ELR (cell line): ENCODE measurements at places on chromosomes 13 and 19.

GRCh38 chr13:70985371-70985770 is 877.1 kb upstream of the KLHL1 start:
- DNase-seq, result no peak

GRCh38 chr13:63731896-63732295 is 2316.2 kb upstream of the PCDH20 start:
- no peak for DNase-seq

GRCh38 chr13:113981611-113982295 is 7.9 kb upstream of the C13orf46 start:
- DNase-seq, result no peak

DNA sequence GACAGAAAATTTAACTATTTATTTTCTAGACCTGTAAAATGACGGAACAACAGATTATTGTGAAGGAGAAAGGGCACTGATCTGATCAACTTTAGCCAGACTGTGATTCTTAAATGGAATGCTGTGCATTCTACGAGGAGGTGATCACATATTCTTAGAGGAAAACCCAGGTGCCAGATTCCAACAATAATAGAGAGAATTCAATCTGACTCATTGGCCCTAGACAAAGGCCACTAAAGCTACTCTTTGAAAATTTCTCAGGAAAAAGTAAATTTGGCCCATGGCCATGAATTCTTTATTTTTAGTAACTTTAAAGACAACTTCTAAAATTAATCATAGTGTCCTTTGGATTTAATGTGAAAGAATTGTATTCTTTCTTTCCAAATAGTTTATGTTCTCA is 58.6 kb upstream of the POSTN start:
- peak; percentile 80 for DNase-seq
